ENCODE measurements at places on chromosomes 11 and 22.

DNA sequence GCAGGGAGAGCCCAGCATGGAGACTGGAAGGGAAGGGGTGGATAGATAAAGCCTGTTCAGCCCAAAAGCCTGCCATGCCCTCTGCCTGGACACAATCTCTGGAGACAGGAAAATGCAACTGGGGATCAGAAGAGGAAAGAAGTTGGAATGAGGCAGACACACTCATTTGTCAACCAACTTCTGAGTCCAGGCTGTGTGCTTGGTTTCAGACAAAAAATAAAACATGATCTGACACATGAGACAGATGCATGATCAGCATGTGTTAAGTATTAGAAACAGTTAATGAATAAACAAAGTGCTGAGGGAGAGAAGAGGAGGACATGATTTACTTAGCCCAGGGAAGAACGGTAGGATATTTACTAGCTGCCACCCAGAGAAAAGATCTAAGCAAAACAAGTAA is 839 bp downstream of the LRRN4CL start:
- DNase-seq = no peak

DNA sequence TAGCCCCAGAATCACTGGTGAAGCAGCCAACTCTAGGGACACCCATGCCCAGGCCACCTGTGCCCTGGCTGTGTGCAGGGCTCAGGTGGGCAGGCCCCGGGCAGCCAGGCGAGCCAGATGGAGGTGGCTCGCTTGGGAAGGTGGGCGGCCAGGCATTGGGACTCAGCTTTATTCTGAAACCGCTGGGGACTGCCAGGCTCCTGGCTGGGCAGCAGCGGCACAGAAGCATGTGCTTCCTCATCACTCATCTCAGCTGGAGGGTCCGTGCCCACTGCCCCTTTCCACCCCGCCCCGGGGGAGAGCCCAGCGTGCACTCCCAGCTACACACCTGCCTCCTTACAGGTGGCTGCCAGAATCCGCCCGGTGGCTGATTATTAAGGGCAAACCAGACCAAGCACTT is 27.1 kb upstream of the SLC22A12 start:
- no peak for DNase-seq

GRCh38 chr11:110909336-110909735 is 197.1 kb upstream of the ARHGAP20 start:
- DNase-seq = no peak

GRCh38 chr11:123413636-123414035 is 16.4 kb upstream of the GRAMD1B start:
- no peak for DNase-seq

- DNase-seq = peak; percentile 20
These were observed 6.2 kb downstream of the TBX1 start for GRCh38 chr22:19766511-19767426.

DNA sequence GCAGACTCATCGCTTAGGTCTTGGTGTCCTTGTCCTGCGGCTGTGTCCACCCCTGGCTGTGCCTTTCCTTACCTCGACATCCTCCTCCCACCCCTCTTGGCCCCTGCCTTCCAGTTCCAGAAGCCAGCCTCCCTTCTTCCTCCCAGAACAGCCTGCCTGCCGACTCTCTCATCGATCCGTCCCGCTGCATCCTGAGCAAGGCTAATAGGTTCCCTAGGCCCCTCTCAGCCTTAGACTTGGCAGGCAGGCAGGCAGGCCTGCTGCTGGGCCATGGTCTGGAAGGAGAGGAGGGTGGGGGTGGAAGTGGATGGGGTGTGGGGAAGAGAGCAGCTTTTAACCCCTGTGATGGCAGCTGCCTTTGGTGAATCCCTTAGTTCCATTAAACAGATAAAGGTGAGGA is 196.7 kb upstream of the TBCEL start:
- DNase-seq = no peak

GRCh38 chr22:23542933-23543332 is 37.2 kb downstream of the IGLL1 start:
- no peak for DNase-seq

DNA sequence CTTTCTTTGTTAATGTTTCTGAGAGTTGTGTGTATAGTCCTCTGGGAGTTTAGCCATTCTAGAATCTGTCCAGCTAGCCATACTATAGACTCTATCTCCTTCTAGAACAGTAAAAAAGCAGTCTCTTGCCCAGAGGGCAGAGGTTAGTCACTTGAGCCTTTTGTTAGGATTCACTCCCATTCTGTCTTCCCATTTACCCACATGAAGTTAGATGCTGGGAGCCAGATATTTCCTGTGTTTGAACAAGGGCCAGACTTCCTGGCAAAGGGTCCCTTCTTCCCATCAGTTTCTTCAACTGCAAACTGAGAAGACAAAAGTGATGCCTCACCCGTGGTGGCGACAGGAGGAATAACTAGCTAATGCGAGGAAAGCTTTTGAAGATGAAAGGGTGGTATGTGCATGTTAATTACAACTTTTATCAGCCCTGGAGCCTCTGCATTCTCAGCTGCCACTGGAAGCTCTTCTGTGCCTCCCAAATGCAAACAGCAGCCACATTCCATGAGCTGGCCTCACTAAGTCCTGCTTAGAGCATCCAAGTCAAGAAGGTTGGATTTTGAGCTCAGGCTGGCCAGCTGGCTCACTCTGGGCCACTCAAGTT is 12.8 kb downstream of the CD44 start:
- no peak for DNase-seq

- DNase-seq = no peak
These were observed 32.8 kb downstream of the PARVG start for GRCh38 chr22:44213489-44214043.

- no peak for DNase-seq
These were observed 635.4 kb downstream of the BRD1 start for GRCh38 chr22:49192180-49192856.

DNA sequence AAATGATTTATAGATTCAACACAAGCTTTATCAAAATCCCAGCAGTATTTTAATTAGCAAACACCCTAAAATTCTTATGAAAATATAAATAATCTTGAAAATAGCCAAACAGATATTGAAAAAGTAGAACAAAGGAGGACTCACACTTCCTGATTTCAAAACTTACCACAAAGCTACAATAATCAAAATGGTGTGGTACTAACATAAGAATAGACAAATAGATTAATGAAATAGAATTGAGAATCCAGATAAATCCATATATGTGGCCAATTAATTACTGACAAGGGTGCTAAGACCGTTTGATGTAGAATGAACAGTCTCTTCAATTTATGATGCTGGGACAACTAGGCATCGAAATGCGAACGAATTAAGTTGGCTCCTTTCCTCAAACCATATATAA is 49.6 kb upstream of the TEAD1 start:
- DNase-seq = no peak

GRCh38 chr22:42549331-42550060 is 4.3 kb upstream of the SERHL2 start:
- DNase-seq = no peak

DNA sequence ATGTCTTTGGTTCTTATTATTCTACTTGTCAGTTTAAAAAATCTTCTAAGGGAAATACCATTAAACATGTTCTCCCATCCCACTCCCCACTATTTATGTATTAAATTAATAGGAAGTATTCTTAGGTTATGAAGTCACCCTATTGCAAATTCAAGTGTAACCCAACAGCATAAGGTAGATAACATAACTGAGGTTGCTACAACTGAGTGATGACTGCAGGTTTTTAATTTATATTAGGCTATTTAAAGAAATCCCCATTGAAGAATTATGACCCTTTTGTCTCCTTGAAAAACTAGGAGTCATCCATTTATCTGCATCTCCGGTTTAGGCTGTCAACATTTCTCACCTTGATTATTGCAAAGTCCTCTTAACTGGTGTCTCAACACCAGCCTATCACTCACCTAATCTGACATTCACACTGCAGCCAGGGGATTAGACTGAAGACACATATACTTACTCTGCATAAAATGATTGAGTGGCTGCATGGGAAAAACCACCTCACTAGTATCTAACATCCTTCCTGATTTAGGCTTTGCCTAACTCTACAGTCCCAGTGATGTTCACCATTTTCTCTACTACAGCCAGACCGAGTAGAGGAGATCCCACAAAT is 649.4 kb downstream of the CNTN5 start:
- DNase-seq = no peak

- no peak for DNase-seq
These were observed 1313.1 kb downstream of the JRKL start for GRCh38 chr11:97702951-97703350.

All from activated T-helper 1 cell treated with Interleukin-2 at 50 U/mL for 16 hours (primary cell).